ENCODE measurements at places on chromosomes 2 and 18.
A peak's percentile ranks its signal among the peaks of the same experiment; 100 is the strongest.

DNA sequence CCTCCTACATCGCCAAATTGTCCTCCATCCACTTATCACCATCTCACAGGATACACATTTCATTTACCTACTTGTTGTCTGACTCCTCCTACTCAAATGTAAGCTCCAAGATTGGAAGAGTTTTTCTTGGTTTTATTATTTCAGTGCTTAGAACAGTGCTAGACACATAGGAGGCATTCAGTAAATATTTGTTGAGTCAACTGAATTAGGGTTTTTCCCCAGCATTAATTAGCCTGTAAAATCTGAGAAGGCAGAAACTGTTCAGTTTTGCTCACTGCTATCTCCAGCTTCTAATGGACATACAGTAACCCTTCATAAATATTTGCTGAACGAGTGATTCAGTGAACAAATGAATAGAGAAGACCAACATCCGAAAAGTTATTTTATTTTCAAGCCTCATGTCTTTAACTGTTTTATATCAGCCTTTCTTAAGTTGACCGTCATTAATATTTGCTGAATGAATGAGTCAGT is 800 bp downstream of the TTC21B start:
- no peak for DNase-seq

- peak; percentile 13 for DNase-seq
Measured at GRCh38 chr2:200795028-200795440, 16.7 kb upstream of the BZW1 start.

DNA sequence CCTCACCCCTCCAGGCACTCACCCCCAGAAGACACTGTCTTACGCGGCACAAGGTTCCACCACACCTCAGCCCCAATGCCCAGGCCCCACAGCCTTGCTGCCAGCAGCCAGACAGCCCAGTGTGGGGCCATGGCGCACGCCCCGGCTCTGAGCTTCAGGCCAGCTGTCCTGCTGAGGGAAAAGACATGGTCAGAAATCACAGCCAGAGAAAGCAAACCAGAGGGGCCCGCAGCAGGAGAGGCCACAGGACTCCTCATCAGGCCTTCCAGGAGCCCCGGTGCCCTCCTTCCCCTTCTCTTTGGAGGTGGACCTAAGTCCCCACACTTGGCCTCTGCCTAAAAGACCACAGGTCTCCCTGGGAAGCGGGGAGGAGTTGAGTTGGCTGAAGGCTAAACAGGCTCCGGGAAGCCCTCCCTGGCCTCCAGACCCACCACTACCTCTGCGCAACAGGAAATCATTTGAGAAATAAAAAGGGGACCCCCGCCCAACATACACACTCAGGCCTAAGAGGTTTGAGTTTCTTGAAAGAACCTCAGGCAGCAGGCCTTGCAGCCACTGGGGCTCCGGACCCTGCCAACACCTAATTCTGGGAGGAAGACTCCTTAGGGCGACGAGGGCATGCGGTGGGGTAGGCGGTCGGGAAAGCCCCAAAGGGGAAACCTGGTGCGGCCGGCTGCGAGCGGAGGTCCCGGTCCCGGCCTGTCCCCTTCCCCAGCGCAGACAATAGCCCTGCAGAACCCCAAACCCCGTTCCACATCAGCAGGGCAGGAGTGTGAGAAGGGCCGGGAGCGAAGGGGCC is 1.9 kb downstream of the SEMA4C start:
- no peak for DNase-seq

DNA sequence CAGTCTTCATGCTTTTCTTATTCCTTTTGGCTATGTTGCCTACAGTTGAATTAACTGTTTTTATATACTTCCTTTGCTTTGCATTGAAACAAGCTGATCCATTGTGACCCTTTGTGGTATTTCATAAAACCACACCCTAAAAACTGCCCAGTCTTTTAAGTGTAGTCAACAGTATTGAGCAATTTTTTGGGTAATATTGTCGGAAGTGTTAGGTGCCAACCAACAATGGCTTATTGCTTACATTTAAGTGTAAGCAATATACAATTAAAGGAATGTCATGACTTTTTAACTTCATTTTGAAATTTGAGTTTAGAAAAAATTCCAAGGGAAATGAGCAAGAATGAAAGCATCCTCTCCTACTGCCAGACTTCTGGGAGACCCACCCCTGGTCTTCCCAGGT is 174.1 kb downstream of the NEDD4L start:
- peak; percentile 70 for DNase-seq

GRCh38 chr2:236061899-236062298 is 106.3 kb downstream of the GBX2 start:
- DNase-seq = no peak

- DNase-seq = no peak
Measured at GRCh38 chr18:46859855-46860254, 57.5 kb downstream of the PIAS2 start.

DNA sequence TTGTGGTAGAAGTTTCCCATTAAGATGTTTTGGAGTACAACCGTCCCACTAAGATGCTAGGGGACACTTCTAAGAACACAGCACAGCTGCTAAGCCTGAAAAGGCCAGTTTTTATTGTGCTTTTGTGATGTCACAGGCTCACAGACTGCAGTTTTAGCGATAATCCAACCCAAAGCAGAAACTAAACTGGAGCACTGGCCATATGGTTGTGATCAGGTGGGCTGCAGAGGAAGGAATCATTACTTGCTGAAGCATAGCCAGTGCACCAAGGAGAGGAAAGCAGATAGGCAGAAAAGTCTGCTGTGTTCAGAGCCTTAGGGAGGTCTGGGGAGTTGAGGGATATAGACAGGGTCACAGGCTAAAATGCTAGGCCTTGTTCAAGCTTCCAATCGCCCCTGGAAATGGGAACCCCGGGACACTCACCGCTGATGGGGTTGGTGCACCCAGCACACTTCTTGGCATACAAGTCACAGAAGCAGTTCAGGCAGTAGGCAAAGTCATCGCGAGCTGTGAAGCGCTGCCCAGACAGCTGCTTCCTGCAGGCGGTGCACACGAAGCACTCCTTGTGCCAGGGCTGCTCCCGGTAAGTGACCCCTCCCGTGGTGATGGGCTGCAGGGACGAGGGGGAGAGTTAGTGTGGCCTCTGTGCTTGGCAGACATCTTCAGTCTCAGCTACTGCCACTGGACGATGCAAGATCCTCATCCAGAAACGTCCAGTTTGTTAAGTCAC is 25.7 kb downstream of the C2orf49 start:
- no peak for DNase-seq

- DNase-seq = no peak
Measured at GRCh38 chr2:129763966-129764365, 215.5 kb upstream of the RAB6C start.

DNA sequence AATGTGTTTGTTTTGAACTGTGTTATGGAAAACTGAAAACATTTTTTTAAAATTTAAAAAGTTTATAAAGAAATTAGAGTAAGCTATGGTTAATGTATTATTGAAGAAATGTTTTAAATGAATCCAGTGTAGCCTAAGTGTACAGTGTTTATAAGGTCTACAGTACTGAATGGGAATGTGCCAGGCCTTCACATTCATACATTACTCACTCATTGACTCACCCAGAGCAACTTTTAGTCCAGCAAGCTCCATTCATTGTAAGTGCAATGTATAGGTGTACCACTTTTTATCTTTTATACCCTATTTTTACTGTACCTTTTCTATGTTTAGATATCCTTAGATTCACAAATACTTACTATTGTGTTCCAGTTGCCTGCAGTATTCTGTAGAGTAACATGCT is 215.1 kb upstream of the THUMPD2 start:
- peak; percentile 71 for DNase-seq

GRCh38 chr18:56086176-56086575 is 498.2 kb upstream of the TCF4 start:
- DNase-seq = no peak

DNA sequence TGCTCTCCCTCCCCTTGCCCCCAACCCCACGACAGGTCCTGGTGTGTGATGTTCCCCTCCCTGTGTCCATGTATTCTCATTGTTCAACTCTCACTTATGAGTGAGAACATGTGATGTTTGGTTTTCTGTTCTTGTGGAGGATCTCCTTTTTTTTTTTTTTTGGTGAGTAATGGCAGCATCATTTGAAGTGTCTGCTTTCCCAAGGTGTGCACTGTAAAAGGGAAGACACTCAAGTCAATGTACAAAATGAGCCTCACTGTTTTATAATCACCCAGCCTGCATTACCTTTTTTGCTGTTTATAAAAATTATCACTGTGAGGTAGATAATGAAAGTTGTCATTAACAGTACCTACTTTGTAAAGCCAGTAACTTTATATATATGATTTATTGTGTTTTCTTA is 56.9 kb downstream of the INSIG2 start:
- no peak for DNase-seq

DNA sequence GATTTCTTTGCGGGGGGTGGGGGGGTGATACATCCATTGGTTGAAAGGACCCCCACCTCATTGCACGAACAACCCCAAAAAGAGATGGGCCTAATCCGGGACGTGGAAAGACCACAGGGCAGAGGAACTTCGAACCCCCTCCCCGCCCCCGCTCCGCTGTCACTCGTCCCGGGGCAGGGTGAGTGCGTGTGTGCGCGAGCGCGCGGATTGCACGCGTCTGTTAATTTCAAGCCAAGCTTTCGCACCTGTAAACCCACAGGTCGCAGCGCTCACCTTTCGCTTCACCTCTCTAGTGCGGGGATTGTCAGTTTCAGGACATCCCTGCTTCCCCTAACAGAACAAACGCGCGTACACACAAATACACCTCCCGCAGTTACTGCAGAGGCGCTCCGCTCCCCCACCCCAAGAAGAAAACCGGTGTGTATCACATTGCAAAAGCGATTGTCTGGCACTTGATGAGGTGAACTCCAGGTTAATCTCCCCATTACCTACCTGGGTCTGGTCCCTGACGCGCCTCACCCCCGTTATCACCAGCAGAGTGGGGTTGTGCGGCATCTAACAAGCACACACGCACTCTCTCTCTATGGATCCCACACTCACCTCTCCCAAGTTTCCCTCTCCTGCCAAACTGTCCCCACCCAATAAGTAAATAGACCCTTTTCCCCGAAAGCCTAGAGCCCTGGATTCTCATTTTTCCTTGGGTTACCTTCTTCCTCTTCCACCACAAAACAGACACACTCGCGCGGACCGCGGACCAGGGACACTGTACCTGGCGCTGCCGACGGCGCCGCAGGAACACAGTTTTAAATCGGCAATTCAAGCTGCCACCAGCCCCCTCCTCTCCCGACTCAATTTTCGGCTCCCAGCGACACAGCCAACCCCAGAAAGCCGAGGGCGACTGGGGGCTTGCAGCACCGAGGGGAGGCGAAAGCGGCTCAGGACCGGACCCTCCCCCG is 1.0 kb downstream of the CYP26B1 start:
- no peak for DNase-seq

GRCh38 chr2:86275962-86276361 is 61.5 kb downstream of the REEP1 start:
- DNase-seq = no peak

GRCh38 chr2:156470975-156471583 is 34.9 kb downstream of the GPD2 start:
- DNase-seq = no peak

DNA sequence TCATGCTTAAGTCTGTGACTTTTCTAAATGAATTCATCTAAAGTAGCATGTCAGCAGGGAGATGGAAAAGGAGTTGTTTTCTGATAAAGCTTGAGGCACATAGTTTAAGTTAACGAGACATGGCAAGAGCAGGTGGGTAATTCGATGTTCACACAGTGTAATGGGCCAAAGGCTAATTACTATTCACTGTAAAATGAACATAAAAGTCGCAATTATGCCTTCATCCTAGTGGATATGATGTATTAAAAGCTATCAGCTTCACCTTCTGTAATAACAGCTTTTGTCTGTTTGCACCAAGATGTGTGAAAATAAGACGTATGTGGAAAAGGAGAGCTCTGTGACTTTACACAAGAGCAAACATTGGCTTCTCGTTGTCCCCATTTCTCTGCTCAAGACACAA is 94.2 kb upstream of the CDH20 start:
- DNase-seq = no peak

GRCh38 chr2:64767670-64768468 is 114.2 kb upstream of the SERTAD2 start:
- peak; percentile 87 for DNase-seq

DNA sequence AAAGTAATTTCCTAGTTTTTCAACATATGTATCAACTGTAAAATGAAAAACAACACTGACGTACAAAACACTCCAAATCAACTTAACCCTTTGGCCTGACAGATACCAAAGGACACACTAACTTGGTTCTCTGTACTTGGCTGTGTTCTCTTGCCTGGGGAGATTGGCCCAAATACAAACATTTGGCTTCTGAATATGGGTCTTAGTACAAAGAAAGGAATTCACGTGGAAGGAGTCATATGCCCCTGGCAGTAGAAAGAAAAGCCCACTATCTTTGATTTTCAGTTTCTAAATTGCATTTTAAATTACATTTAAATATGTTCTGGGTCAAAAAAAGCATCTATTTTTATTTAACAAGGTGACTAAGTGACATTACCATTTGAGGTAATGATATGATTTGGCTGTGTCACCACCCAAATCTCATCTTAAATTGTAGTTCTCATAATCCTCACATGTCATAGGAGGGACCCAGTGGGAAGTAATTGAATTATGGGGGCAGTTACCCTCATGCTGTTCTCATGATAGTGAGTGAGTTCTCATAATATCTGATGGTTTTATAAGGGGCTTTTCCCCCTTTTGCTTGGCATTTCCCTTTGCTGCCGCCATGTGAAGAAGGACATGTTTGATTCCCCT is 153.6 kb upstream of the CCDC195 start:
- peak; percentile 89 for DNase-seq

DNA sequence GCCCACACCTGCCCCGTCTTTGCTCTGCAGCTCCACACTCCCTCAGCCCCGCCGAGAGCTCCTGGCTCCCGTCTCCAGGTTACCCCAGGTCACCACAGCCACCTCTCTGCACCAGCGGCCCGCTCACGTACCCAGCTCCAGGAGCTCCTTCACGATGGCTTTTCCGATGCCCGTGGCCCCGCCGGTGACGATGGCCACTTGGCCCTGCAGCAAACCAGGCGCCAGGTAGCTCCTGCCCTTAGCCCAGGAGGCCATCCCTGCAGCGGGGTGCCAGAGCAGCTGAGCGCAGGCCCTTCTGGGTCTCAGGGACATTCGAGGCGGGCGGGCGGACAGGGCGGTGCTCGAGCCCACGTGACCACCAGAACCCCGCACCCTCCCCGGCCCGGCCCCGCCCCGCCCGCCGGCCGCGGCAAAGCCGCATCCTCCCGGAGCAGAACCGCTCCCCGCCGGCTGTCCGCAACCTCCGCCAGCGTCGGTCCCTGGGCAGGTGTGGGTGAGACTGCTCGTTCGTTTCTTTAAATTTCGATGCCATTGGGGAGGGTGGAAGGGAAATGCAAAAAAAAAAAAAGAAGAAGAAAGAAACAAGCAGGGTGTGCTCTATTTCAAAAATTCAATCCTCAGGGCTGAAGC is at the start of the genes PECR and TMEM169:
PECR (minus strand) TSS at position 323 of the 630 bp plus-strand sequence; CDS start at position 255, 68 bp downstream.
TMEM169 (plus strand) TSS at position 433 of the 630 bp plus-strand sequence. CDS start 14,045 bp downstream, outside the sequence.
- no peak for DNase-seq

GRCh38 chr2:202278944-202279343 is 13.4 kb downstream of the NOP58 start:
- peak; percentile 2 for DNase-seq
